ENCODE measurements at places on chromosomes 1 and 21. TPM values are rescaled to one million over a fixed set of nuclear protein-coding genes. Genes with fewer than 3 reads are reported as not detected.

ADAMTS5 gene
- total RNA-seq, result 5.3 TPM

AK5 gene
- 9.9 TPM for total RNA-seq

EIF2D gene
- 26.7 TPM for total RNA-seq

GJA8 gene
- total RNA-seq, result not detected

C1orf94 gene
- 0.72 TPM for total RNA-seq

GRCh38 chr1:101567582-101568189 lies 330.9 kb downstream of the S1PR1 start:
- no peak for DNase-seq

DNA sequence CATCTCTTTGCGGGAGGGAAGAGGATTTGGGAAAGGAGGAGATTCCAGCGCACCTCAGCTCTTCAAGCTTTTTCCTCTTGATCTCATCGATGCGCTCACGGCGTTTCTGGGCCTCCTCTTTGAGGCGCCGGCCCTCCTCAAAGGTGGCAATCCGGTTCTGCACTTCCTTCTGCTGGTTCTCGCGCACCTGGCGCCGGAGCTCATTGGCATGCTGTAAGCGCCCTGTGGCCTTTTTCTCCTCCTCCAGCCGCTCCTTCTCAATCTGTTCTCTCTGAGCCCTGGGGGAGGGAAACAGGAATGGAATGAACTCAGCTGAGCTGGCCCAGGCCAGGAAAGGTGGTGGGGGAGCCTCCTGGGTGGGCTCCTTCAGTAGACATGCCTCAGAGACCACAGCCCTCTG lies 10.4 kb upstream of the VSIG8 start:
- no peak for DNase-seq

DNA sequence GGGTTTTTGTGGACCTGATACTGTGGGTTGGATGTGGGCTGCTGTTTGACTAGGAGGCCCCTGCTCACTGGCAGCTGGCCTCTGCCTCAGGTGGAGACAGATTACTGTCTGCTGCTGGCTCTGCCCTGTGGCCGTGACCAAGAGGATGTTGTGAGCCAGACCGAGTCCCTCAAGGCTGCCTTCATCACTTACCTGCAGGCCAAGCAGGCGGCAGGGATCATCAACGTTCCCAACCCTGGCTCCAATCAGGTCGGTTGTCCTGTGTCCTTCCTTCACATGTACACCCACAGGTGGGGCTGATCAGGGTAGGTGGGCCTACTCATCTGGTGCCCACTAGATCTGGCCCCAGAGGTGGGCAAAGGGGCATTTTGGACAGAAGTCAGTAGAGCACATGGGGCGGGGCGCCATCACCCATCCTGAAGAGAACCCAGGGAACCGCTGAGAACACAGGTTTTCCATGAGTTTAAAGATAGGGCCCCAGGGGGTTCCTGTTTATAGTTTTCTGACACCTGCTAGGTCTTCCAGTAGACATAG lies 37.2 kb downstream of the ZBTB17 start:
- no peak for DNase-seq

GRCh38 chr1:238023137-238023536 lies 132.4 kb upstream of the ZP4 start:
- no peak for DNase-seq

GRCh38 chr1:32116531-32116930 lies 8.7 kb downstream of the KPNA6 start:
- DNase-seq, result no peak

DNA sequence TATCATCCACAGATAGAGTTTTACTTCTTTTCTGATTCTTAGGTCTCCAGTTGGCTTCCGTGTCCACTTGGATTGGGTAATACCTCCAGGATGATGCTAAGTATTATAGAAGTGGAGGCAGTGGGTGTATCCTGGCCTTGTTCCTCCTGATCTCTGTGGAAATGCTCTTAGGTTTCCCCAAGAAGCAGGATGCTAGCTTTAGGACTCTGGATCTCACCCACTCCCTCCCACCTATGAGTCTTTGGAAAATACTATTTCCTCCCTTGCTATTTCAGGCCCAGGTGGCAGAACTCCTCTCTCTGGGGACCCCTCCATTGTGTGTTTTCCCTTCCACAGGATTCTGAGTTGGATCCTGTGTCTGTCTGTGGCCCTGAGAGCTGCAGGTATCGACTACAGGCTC lies 86.7 kb downstream of the SIM2 start:
- DNase-seq, result peak; percentile 29

- DNase-seq, result no peak
Measured at GRCh38 chr1:155199792-155200191, 7.9 kb downstream of the THBS3 start.

DNA sequence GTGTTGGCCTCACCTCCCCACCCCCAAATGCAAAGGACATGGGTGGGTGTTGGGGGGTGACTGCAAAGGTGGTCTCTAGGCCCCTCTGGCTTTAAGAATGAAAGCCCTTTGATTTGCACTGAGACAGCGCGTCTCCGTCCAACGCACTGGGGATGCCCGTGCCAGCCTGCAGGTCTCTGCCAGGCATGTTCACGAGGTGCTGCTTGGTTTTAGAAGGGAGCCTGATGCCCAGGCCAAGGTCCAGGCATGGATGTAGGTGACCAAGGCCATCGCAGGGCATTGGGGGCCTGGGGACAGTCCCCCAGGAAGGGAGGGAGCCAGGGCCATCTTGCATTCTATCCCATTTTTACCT lies 363.6 kb upstream of the VAMP3 start:
- DNase-seq, result no peak

DNA sequence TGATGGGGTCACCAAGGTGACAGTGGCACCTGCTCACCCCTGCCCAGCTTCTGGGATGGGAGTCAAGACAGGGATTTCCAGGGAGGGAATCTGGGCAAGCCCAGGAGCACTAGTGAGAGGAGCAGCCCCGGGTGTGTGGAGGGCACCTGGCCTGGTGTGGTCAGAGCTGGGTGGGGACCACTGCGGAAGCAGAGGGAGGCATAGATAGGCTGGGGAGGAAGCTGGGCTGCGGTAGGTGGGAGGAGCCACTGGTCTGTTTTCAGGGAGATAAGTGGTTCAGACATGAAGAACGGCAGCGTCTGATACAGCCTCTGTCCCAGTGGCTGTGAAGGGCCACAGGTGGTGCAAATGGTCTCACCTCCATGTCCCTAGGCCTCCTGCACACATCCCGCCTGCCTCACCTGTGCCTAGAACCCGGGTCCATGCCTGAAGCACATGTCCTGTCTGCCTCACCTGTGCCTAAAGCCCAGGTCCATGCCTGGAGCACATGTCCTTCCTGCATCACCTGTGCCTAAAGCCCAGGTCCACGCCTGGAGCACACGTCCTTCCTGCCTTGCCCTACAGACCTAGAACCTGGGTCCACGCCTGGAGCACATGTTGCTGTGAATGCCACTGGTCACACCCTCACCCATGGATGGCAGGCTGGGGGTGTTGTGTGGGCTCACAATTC lies 325.9 kb upstream of the AJAP1 start:
- no peak for DNase-seq

- DNase-seq, result no peak
Measured at GRCh38 chr1:90717356-90717664, 208 bp upstream of the BARHL2 start.

DNA sequence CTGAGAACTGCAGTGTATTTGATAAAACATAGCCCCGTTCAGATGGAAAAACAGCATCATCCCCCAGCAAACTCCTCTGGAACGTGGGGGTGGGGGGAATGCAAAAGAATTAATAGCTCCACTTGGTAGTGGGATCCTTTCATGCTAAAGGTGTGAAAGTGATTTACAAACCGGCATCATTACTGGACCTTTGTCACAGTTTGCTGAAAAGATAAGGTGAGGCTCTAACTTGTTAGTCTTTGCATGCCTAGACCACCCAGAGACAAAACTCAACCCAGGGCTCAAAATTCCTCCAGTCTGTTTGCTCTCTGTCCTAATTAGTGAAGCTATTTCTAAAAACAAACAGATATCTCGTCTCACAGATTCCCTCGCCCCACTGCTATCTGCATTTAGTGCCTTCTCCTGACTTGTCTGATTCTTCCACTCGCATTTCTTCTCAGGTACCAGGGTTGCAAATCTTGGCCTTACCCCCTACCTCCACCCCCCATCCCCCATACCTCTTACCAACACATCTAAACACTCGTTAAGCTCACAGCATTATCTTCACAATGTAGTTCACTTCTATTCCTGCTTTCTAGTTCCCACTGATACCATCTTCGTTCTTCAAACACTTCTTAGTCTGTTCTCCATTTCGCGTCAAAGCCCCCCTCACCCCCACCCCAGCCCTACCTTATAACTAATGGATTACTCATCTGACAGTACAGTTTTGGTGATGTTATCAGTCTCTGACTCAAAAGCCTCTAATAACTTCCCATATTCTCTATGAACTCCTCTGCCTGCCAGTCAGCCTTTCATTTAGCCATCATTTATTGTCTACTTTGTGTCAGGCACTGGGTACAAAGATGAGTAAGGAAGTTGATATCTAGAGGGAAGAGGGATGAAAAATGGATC lies 11.8 kb downstream of the IER5 start:
- DNase-seq, result peak; percentile 41

DNA sequence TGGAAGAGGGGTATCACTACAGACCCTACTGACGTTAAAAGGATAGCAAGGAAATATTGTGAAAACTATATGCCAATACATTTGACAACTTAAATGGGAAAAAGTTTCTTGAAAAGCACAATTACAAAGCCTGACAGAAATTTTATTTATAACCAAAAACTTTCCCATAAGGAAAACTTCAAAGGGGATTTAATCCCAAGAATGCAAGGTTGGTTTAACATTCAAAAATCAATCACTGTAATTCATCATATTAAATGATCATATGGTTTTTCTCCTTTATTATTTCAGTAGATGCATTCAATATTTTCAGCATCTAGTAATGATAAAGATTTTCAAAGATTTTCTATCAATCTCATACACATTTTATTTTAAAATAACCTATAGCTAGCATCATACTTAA lies 13.3 kb downstream of the LRRC8C start:
- no peak for DNase-seq

DNA sequence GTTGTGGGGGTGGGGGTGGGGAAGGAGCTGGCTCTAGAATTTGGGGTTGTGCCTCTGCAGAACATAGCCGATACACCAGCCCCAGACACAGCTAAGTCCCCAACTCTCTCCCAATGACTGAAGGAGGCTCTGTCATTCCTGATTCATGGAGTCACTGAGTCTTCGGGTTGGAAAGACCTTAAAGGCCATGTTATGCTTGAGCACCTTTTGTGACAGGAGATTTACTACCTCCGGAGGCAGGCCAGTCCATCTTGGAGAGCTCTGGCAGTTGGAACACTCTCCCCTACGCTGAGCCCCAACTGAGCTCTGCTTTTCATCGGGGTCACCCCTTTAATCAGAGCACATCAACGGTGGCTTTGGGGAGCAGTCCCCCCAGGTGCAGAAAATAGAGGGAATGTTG lies 284.4 kb upstream of the GJB5 start:
- DNase-seq, result no peak

GRCh38 chr1:236207121-236207520 lies 64.8 kb downstream of the GPR137B start:
- peak; percentile 22 for DNase-seq

Measured in umbilical cord (tissue), 2 donors.